A375 (cell line): ENCODE measurements at places on chromosomes 5 and 9. TPM values are rescaled to one million over a fixed set of nuclear protein-coding genes. Genes with fewer than 3 reads are reported as not detected.

GHR gene
- 1.1 and 1.4 TPM in 2 replicates for total RNA-seq

PAEP gene
- total RNA-seq, result 0.27 and 0.41 TPM in 2 replicates

DMRT3 gene
- not detected in 2 replicates for total RNA-seq

GADD45G gene
- total RNA-seq, result 0.32 TPM in 1 of 2 replicates, not detected in the other

CTSV gene
- 0.83 and 0.90 TPM in 2 replicates for total RNA-seq

MACIR gene
- total RNA-seq, result 15.4 and 17.1 TPM in 2 replicates

ABL1 gene
- 30.1 and 30.9 TPM in 2 replicates for total RNA-seq

WNT8A gene
- total RNA-seq, result not detected in 2 replicates

CYLC2 gene
- total RNA-seq, result not detected in 2 replicates

MSMP gene
- total RNA-seq, result not detected in 2 replicates

MYMK gene
- not detected in 2 replicates for total RNA-seq

PCDHB7 gene
- total RNA-seq, result 5.7 and 6.7 TPM in 2 replicates

GRXCR2 gene
- not detected in 2 replicates for total RNA-seq

P4HA2 gene
- 30.6 and 32.3 TPM in 2 replicates for total RNA-seq

STPG3 gene
- total RNA-seq, result not detected in 2 replicates

F12 gene
- total RNA-seq, result 5.4 and 5.5 TPM in 2 replicates

HSD17B4 gene
- total RNA-seq, result 96.5 and 208 TPM in 2 replicates

ZNF300 gene
- 20.0 and 20.8 TPM in 2 replicates for total RNA-seq

CTXN3 gene
- not detected in 2 replicates for total RNA-seq

ARHGEF39 gene
- total RNA-seq, result 5.9 and 6.6 TPM in 2 replicates

PCDHAC2 gene
- total RNA-seq, result 3.9 and 5.3 TPM in 2 replicates

ANKRD34B gene
- total RNA-seq, result not detected in 2 replicates

PCDH12 gene
- total RNA-seq, result 0.15 and 0.21 TPM in 2 replicates

SNCAIP gene
- total RNA-seq, result 0.83 TPM in 1 of 2 replicates, not detected in the other

AK3 gene
- total RNA-seq, result 28.8 and 29.3 TPM in 2 replicates

ANKRD20A1 gene
- 0.49 and 1.2 TPM in 2 replicates for total RNA-seq

TMEM38B gene
- total RNA-seq, result 14.0 and 16.6 TPM in 2 replicates

PCAT7 gene
- total RNA-seq, result 9.3 and 9.9 TPM in 2 replicates

F2RL1 gene
- 6.3 and 7.9 TPM in 2 replicates for total RNA-seq

ADRA1B gene
- total RNA-seq, result 1.3 and 2.7 TPM in 2 replicates

TRIP13 gene
- total RNA-seq, result 65.7 and 71.6 TPM in 2 replicates

CDKN2B-AS1 gene
- 0.08 TPM in 1 of 2 replicates, not detected in the other for total RNA-seq

BNIP1 gene
- total RNA-seq, result 27.1 and 28.2 TPM in 2 replicates

RGMB gene
- 36.0 and 41.3 TPM in 2 replicates for total RNA-seq
